SK-N-SH (cell line): ENCODE measurements at places on chromosomes 7 and 10.

- no peak for DNase-seq
Observed at GRCh38 chr10:100825325-100825875, 80.0 kb downstream of the PAX2 start.

GRCh38 chr7:132395361-132395760 lies 180.9 kb downstream of the PLXNA4 start:
- DNase-seq, result no peak

- no peak for DNase-seq
Observed at GRCh38 chr10:89829887-89830269, 128.5 kb downstream of the KIF20B start.

- DNase-seq, result no peak
Observed at GRCh38 chr10:91198781-91199180, 21.7 kb upstream of the PCGF5 start.

DNA sequence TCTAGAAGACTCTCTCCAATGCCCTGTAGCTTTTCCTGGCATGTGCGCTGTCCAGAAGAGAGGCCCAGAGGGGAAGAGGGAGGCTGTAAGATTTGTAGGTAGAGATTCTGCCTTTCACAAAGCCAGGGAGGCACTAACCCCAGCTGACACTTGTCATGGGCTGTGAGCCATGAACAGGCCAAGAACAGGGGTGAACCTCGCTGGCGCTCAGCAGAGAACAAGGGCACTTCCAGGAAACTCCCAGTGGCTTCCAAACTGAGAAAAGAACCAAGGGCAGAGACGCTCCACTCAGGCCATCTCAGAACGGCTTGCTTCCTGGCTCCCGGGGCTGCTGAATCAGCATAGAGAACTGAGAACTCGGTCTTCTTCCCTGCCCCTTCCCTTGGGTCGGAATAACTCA lies 257.8 kb upstream of the ZNF32 start:
- no peak for DNase-seq

- DNase-seq, result peak; percentile 95
Observed at GRCh38 chr10:59906417-59907202, at the start of gene CCDC6. Gene CCDC6, minus strand, starts transcription at chr10:59906556. Its CDS starts 132 bp downstream, at chr10:59906424.

GRCh38 chr10:46528171-46528671 lies 28.2 kb downstream of the GPRIN2 start:
- DNase-seq, result peak; percentile 30

DNA sequence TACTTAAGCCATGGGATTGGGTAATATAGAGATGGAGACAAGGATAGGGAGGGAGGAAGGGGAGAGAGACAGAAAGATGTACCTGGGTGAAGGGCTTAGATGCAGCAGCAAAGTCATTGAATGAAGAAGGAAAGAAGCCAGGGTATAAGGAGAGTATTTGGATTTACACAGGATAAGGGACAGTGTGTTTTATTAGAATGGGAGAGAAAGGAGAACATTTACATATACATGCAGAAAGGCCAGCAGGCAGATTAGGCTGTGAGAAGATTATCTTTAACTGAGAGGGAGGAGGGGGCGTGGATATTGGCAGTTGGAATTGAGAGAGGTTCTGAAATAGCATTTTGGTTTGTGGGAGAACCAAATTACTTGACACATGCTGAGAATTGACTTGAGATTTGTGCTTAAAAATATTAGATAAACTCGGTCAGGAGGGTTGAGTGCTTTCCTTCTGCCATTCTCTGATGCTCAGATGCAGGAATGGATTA lies 161.5 kb upstream of the ZNF804B start:
- no peak for DNase-seq

DNA sequence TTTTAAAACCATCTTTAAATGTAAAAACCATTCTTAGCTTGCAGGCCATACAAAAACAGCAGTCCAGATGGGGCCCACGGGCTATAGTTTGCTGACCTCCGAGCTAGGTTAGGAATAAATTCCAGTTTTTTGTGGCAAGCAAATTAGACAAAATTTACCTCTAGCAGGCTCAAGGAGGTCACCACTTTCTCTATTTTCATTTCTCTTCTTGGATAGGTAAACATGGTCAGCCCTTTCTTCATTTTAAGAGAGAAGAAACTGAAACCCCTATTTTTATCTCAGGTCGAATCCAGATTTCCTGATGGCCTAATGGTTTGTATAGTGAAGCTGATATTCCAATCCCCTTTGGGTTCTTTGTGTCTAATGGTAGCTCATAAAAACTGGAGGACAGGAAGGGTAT lies 10.7 kb downstream of the IKZF5 start:
- no peak for DNase-seq

GRCh38 chr7:22725585-22725984 lies 1.4 kb upstream of the IL6 start:
- peak; percentile 28 for DNase-seq

DNA sequence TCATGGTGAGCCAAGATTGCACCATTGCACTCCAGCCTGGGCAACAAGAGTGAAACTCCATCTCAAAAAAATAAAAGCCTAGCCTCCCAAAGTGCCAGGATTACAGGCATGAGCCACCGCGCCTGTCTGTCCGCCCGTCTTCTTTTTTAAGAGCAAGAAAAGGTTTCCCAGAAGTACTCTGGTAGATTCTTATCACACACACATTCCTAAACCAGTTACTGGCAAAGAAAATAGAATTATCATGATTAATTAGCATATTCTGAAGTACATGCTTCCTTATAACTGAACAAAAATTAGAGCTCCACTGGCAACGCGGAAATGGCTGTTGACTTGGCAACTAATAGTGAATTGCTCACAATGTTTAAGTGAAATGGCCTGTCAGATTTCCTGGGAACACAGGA lies 87.0 kb downstream of the ADK start:
- peak; percentile 32 for DNase-seq

GRCh38 chr7:131327049-131327625 lies 539 bp upstream of the MKLN1 start:
- peak; percentile 74 for DNase-seq

DNA sequence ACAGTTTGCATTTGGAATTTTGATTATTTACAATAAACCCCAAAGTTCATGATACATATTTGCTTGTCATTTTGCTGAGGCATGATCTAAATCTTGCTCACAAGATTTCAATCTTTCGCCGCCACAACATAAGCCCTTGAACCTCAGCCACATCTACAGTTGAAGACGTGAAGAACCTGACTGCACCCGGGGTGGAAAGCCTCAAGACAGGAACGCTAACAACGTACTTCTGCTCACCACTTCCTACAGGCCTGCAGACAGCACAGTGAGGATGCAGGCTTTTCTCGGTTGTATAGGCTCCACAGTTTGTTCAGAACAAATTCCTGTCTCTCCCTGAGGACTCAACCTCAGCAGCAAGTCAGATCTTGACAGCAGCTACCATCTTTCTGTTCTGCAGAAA lies 393.8 kb upstream of the PRKCQ start:
- no peak for DNase-seq

GRCh38 chr7:38245409-38245977 lies 27.9 kb downstream of the TARP start:
- no peak for DNase-seq

GRCh38 chr10:29160150-29160617 lies 128.7 kb upstream of the LYZL1 start:
- DNase-seq, result no peak

DNA sequence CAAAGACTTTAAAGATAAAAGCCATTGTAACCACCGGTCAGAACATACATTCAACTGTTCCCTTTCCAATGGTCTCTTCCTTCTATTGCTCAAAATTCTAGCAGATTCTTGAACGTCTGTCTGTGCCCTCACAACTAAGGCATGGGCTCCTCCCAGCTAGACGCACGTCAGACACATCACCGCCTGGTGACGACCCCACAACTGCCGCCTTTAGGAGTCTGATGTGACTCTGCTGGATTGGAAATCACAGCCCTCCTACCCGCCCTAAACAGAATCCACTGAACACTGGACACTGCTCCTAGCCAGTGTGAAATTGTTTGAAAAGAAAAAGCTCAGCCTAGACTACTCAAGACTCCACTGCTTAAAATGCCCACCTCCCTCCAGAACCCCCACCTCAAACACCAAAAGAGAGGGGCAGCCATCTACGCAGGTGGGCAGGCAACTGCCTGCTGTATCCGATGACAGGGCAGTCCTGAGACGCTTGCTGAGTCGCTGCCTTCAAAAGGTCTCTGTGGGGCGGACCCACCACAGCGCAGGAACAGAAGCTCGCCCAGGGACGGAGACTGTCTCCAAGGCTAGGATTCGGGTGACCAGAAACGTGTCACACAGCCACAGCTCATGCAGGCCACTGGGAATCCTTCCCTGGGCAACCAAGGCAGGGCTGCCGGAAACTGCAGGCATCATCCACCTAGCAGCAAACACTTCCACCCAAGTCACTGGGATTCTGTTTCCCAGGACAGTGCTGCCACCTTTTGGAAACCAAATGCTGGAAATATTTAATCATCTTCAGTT lies 34.7 kb downstream of the GSDME start:
- peak; percentile 51 for DNase-seq

DNA sequence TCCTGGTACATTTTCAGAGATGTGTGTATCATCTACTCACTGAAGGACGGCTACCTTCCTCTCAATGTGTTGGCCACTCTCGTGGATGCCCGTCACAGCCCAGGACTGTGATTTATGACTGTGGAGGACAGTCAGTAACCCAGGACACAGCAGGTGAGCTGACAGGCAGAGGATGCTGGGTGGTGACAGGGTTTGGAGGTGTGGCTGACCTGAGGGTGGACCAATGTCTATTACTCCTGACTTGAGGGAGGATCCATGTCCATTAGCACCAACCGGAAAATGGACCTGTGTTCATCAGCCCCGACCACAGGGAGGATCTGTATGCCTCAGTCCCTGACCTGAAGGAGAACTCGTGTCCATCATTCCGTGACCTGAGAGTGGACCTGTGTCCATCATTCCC lies 96.1 kb downstream of the ADCY1 start:
- no peak for DNase-seq

- no peak for DNase-seq
Observed at GRCh38 chr10:11832042-11832441, 8.9 kb downstream of the PROSER2 start.

- DNase-seq, result no peak
Observed at GRCh38 chr7:46752881-46753366, 829.0 kb downstream of the TNS3 start.

DNA sequence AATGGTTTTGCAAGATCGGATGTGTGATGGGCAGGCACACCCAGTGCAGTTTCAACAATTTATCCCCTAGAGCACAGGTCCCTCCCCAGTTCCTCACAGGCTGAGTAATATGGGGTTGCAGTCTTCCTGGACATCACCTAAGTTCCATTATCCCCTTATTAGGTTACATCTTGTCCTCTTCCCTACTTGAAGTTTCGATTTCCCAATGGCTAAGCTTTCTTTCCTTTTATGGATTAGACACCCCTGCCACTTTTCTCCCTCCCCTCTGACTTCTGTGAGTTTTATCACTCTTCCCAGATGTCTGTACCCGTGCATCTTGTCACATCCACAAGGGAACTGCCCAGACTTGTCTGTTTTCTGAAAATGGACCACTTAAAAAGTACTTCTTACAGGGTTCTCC lies 2.4 kb upstream of the NIPSNAP2 start:
- no peak for DNase-seq

- DNase-seq, result no peak
Observed at GRCh38 chr10:68202960-68203353, 29.0 kb downstream of the ATOH7 start.

GRCh38 chr10:35819011-35819410 lies 176.9 kb upstream of the FZD8 start:
- DNase-seq, result no peak

DNA sequence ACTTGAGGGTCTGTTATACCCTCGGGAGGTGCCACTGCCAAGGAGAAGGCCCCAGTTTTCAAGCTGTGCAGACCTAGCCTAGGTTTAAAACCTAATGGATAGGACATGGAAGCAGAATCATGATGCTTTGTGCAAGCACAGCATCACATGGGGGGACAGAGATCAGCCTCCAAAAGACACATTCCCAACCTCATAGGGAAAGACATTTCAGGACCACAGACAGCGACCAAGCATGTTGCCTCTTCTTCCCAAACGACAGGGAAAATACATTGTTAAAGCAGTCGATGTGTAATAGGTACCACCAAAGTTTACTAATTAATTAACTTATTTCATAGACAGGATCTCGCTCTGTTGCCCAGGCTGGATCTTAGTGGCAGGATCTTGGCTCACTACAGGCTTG lies 573.9 kb downstream of the TCERG1L start:
- DNase-seq, result no peak

DNA sequence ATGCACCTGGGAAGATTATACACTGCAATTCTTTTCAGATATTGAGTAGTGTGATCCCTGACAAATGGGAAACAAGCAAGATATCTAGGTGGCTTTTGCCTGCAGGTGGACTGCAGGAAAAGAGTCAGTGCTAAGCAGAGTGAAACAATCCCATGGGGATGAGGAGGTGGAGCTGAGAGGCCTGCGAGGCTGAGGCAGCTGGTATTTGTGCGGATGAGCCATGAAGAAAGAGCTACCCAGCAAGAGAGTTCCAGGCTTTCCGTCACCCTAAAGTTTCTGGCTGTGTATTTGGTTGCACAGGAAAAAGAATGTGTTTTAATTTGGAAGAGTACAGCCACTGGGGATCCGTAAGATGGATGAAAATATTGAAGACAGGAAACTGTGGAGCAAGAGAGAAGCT lies 714.1 kb upstream of the COBL start:
- no peak for DNase-seq
